ENCODE measurements at places on chromosomes 11 and 22.
A peak's percentile ranks its signal among the peaks of the same experiment; 100 is the strongest.

DNA sequence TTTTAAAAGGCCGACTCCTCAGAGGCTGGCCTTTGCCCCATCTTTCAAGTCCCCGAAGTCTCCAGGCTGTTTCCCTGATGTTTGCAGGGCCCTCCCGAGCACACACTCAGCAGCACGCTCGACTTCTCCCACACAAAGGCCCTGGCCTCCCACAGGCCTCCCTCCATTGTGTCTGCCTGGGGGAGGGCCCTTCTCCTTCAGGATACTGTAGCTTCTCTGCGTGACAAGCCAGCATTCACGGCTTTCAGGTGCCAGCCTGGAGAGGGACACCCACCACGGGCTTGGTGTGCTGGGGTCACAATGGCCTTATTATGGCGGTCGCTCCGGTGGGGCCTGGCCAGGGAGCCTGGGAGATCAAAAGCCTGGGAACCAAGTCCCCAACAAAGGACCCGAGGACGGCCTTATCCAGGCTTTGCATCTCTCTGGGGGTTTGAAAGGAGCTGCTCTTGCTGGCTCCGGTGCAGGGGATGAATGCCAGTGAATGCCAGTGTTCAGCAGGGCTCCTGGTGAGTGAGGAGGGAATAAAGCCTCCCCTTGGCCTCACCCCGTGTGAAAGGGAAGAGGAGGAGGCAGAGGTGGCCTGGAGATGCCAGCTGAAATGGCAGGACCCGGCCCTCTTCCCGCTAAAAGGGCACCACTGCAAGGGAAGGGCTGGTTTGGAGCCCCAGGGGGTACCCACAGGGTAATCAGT, 55.0 kb downstream of the TRAF6 start:
- no peak for DNase-seq

DNA sequence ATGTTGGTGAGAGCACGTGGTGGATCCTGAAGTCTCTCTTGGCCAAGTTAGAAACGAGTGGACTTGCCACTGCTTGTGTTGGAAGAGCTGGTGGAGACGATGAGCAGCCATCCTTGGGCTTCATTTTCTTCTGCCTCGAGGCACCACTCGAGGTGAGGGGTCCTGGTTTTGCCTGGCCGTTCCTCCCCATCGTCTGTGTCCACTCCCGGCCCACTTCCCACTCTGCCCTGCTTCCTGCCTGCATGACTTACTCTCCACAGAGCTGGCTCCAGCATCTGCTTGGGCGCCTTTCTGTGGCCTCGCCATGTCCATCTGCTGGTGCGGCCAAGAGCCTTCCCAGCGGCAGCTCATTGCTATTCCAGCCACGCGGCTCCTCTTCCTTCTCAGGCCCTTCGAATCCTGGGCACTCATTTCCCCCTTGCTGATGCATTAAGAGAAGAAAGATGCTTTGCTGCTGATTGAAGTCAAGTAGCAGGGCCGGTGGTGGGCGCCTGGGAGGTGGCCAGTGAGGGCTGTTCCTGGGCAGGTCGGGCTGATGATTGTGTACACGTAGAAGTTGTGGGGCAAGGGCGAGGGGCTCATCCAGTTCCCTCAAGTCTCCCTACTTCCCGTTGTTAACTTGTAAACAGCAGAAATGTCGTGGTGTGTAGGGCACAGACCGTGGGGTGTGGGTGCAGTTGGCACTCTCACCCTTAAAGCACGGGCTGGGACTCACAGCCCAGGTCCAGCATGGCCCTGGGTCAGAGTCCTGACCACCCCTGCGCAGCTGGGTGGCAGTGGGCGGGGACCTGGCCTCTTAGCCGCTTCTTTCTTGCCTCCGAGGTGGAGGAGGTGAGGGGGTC, 292.0 kb downstream of the TBC1D22A start:
- DNase-seq: no peak

DNA sequence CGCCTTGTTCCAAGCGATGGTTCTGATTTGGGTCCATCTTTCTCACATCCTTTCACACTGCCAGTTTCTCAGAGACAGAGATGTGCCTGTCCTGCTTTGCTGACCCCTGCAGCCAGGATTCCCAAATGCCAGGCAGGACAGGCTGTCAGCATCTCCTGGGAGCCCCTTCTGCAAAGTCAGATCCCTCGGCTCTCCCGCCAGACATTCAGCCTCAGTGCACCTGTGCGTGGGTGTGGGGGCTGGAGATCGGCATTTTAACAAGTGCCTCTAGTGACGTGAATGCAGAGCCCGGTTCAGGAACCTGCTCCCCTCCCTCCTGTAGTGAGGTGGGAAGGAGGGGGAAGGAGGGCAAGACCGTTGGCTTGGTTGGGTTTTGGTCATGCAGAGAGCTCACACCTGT, 108.9 kb upstream of the FGF3 start:
- no peak for DNase-seq

- no peak for DNase-seq
Observed at GRCh38 chr11:116687458-116688201, 85.2 kb downstream of the BUD13 start.

GRCh38 chr22:49152939-49153770, 674.5 kb downstream of the BRD1 start:
- no peak for DNase-seq

- DNase-seq: no peak
Observed at GRCh38 chr22:37972527-37972926, 11.8 kb downstream of the SOX10 start.

DNA sequence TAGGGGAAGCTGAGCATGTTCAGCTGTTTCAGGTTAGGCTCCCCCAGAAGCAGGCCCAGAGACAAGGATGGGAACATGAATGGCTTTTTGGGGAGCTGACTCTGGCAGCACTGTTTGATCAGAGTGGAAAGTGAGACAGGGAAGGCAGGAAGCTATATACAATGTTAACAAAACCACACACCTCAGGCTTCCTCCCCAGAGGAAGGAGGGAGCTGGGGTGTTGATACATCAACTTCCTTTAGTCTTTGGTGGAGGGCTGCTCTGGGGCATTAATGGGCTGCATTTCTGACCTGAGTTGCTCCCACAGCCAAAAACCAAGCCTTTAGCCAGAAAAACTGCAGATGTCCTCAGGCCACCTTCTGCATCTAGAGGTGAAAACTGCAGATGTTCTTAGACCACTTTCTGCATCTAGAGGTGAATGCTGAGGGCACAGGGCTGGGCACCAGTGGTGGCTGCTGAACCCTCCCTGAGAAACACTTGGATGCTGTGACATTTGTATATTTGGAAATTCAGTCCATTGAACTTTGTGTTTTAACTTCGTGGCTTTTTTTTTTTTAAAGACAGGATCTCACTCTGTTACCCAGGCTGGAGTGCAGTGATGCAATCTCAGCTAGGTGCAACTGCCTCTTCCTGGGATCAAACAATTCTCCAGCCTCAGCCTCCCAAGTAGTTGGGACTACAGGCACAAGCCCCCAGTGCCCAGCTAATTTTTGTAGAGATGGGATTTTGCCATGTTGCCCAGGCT, 49.9 kb downstream of the KIAA1671 start:
- DNase-seq: no peak

DNA sequence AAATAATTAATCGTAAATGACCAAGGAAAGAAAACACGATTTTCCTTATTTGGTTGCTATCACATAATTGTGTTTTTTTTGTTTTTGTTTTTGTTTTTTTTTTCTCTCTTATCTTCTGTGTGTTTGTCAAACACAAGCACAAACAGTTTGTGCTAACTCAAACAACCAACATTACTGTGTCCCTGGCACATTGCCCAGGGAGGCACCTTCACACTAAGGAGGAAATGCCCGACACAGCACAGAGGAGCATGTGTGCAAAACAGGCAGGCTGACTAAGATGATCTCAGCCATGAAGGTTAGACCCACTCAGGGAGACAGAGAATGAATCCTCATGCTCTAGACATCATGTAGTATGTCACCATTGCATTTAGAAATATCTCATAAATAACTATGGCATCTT, 130.1 kb downstream of the SOX6 start:
- no peak for DNase-seq

GRCh38 chr11:32433914-32434355, 1.4 kb downstream of the WT1 start:
- no peak for DNase-seq

GRCh38 chr11:75429902-75430713, 2.9 kb downstream of the KLHL35 start:
- peak; percentile 47 for DNase-seq

GRCh38 chr11:126833065-126833464, 167.5 kb downstream of the KIRREL3 start:
- no peak for DNase-seq

GRCh38 chr11:67419325-67420049, 4.0 kb downstream of the CARNS1 start:
- DNase-seq: peak; percentile 13

DNA sequence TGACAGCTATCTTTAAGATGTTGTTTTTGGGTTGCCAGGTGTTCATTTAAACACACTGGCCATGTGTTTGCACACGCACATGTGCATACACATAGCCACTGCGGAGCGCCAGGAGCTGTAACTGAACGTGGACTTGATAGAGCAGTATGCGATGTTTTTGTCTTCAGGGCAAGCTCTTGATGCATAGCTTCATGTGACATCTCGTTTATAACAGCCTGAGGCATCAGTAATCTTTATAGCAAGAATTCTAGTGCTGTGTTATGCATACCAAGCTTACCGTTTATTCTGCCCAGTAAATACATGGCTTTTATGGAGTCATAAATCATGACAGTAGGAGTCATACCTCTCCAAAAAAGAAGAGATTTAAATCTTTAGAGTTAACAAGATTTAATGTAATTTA, 87.0 kb downstream of the ATXN10 start:
- no peak for DNase-seq

DNA sequence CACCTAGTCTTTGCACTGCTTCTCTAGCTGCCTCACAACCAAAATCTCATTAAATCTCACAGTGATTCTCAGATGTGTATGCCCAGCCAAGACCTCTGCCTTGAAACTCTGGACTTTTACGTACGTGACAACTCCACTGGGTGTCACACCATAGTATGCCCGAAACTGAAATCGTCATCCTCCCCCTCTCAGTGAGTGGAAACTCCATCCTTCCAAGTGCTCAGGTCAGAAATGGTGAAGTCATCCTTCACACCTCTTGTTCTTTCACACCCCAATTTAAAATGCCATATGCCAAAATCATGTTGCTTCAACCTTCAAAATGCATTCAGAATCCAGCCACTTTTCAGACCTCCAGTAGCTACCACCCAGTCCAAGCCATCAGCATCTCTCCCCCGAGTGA, 42.5 kb downstream of the SFI1 start:
- no peak for DNase-seq

- DNase-seq: no peak
Observed at GRCh38 chr22:40030026-40030757, 35.4 kb downstream of the FAM83F start.

DNA sequence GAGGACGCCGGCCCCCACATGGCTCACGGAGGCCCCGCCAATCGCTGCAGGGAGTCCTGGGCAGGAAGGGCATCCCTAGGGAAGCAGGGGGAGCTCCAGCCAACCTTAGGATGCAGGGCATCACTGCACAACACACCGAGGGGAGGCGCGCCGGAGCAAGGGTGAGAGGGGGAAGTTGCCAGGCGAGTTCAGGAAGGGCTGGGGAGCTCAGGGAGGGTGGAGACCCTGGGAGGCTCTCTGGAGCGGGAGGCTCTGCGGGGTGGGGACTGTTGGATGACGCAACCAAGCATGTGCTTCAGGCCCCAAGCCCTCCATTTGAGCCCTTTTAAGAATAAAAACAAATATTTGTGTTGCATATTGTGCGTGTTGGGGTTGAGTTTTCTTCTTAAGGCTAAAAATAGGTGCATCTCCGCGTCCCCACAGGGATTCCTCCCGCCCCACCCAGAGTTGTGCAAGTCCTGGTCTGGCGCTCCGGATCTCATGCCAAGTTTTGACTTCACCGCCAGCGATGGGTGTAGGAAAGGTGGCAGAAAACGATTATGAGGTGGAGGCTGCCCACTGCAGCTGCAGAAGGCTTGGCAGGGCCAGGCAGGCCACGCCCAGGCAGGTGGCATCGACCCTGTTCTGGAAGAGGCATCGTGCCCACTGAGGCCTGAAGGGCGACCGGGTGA, 65.2 kb downstream of the WNT7B start:
- no peak for DNase-seq

- no peak for DNase-seq
Observed at GRCh38 chr22:30253205-30253852, 6.8 kb upstream of the LIF start.

DNA sequence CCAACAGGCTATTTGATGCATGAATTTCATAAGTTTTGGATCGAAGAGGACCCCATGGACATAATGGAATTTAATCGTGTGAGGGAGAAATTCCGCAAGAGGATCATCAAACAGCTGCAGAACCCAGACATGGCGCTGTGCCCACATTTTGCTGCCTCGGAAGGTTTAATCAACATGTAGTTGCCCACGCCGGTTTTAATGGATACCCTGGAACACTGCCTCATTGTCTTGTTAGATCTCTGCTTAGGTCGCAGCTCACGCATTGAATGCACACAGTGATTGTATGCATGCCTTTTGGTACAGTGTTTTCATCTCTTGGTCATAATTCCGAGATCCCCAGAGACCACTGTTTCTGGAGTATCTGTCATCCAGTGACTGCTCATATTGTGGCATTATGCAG, 46.8 kb downstream of the SLN start:
- no peak for DNase-seq

GRCh38 chr11:76658651-76659650, 11.6 kb downstream of the LRRC32 start:
- no peak for DNase-seq

- DNase-seq: no peak
Observed at GRCh38 chr11:114651145-114651718, 27.1 kb upstream of the NXPE2 start.

DNA sequence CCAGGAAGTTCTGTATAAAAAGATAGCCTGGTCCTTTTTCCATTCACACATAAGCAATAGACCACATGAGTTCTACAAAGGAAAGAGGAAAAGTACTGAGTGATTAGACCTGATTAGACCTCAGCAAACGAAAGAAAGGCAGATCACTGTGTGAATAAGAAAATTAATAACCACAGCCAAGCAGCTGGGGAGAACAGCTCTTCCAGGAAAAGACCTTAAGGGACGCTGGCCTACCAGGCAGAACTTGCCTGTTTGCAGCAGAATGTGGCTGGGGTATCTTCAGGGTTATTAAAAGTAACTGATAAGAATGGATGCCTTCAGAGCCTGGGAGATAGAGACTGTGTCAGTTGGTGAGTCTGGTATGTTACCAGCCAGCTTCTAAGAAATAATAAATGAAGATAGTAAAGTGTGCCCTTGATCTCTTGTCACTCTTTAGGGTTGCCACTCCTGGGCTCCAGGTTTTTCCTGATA, 172.9 kb downstream of the DBX1 start:
- DNase-seq: no peak

DNA sequence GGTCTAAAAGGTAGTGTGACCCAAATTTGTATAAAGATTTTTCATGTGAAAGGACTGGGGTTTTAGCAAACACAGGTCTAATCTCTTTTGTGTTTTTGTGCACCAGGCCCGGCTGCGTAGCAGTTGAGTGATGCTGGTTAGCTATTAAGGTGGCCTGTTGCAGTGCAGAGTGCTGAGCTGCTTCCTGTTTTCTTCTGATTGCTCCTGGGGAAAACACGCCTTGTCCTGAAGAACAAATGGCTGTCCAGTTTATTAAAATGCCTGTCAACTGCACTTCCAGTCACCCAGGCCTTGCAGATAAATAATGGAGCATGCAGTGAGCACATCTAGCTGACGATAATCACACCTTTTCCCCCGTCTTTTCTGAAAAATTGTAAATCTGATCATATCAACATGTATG, 1.8 kb downstream of the SRSF8 start:
- DNase-seq: peak; percentile 42

- no peak for DNase-seq
Observed at GRCh38 chr11:11620173-11620920, 1.5 kb downstream of the GALNT18 start.

All from activated CD4-positive, alpha-beta T cell treated with anti-CD3 and anti-CD28 coated beads for 4 hours (primary cell).